ENCODE measurements at places on chromosomes 13 and 19.

- DNase-seq, result no peak
These were observed 38.4 kb downstream of the ACTN4 start for GRCh38 chr19:38685666-38686529.

- DNase-seq, result no peak
These were observed 20.7 kb downstream of the AKAP8 start for GRCh38 chr19:15358918-15359317.

DNA sequence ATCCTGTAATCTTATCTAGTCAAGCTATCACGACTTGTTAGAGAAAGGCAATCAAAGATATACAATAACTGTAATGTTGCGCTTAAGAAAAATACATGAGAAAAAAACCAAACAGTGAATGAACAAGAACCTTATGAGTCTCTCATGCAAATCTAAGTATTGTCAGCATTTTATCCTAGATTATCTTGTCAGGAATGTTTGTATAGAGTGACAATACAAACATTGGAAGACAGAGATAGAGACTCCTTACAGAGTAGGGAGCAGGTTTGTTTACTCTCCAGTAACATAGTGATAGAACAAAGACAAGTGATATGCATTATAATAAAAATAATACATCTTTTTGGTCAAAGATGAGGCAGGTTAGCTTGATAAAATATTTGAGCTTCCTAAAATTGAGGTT lies 444.8 kb downstream of the SLITRK5 start:
- no peak for DNase-seq

DNA sequence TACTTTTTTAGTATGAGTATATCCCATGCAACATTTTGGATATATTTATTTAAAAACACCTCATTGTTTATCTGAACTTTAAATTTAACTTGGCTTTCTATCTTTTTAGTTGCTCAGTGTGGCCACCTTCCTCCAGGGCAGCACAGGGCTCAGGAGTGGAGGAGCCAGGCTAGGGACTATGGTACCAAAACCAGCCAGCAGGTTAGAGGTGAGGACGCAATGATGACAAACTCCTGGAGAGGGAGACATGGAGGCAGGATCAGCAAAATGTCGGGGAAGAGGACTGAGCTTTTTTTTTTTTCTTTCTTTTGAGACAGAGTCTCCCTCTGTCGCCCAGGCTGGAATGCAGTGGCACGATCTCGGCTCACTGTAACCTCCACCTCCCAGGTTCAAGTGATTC lies 29.6 kb upstream of the CALM3 start:
- no peak for DNase-seq

GRCh38 chr19:10420444-10421239 lies at the start of gene PDE4A:
TSS of gene PDE4A (plus strand) at chr19:10420538. CDS start at chr19:10420765, 227 bp downstream.
- no peak for DNase-seq

- no peak for DNase-seq
These were observed 14.0 kb upstream of the CRTC1 start for GRCh38 chr19:18669524-18669817.

DNA sequence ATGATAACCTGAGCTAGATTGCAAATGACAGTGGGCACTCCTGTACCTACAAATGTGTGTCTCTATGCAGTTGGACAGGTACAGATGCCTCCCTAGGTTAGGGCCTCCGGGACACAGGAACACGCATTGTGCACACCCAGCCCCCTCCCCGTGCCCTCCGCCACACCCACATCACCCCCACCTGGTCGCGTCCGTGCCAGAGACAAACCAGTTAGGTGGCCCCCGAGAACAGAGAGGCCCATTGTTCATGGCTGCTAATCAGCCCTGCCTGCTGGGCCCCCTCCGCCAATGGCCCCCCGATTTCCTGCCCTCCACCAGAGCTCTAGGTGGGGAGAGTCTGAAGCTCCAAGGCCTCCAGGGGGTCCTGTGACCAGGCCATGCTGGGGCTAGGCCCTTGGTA lies 13.7 kb downstream of the NRTN start:
- no peak for DNase-seq

GRCh38 chr19:42198676-42199439 lies 18.6 kb downstream of the DEDD2 start:
- DNase-seq, result no peak

DNA sequence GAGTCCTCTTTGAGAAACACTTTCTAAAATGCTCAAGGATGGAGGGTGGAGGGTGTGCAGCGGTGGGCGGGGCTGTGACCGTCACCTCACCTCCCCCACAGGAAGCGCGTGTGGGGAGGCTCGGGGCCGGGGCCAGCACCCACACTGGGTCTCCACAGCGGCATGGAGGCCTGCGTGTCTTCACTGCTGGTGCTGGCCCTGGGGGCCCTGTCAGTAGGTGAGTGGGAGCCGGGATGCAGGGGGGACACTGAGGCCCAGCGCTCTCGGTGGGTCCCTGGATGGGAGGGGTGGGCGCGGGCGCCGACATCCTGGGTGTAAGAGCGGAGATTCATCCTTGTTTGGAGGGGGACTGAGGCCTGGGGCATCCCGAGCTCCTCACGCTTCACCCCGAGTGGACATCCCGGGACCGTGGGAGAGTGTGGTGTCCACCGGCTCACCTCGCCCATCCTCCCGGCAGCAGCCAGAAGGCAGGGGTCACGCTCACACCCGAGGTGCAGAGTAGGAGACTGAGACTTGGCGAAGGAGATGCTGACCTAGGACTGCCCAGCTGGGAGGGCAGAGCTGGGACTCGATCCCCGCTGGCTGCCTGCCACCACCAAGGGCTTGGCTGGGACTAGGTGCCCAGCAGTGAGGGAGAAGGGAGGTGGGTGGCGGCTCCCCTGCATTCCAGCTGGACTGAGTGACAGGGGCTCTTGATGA lies at the start of gene GZMM:
TSS of gene GZMM (plus strand) at position 144 of the 699 bp plus-strand sequence. CDS start at position 163, 19 bp downstream.
- DNase-seq, result peak; percentile 49

- DNase-seq, result no peak
These were observed 199.2 kb downstream of the DLEU7 start for GRCh38 chr13:50644081-50644871.

DNA sequence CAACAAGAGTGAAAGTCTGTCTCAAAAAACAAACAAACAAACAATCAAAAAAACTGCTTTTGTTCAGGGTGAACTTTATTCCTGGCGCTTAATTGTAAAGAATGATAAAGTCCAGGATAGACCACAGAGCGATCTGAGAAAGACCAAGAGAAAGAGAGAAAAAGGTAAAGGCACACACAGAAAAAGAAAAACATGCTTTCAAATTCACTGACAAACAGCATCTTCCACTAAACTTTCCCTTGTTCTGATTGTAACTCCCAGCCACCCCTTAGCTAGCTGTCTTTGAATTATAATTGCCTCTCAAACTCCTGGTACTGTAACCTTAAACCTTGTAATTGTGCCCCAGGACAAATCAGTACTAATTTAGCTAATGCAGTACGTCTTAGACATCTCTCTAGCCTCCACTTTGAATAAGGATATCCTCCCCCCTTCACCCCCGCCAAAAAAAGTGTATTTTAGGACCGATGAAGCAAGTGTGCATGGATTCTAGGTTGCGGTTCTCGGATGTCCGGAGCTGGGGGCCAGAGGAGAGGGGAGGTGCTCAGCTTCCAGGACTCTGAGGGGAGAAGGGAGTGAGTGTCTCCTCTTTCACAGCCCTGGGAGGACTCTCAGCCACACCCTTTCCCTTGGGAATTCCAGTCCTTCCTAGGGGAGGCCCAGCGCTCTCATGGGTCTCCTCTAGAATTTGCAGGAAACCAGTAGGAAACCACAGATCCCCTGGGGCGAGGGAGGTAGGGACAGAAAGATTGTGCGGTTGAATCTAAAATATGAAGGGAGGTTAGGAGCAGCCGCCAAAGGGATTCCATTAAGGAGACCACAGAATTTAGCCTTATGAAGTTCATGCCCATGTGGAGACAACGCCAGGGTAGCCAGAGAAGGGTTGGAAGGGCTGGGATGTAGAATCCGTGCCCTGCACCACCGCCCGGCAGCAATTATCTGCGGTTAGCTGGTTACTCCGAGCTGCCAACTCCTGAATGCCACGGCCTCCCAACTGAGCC lies 19.7 kb downstream of the ZNF536 start:
- no peak for DNase-seq

DNA sequence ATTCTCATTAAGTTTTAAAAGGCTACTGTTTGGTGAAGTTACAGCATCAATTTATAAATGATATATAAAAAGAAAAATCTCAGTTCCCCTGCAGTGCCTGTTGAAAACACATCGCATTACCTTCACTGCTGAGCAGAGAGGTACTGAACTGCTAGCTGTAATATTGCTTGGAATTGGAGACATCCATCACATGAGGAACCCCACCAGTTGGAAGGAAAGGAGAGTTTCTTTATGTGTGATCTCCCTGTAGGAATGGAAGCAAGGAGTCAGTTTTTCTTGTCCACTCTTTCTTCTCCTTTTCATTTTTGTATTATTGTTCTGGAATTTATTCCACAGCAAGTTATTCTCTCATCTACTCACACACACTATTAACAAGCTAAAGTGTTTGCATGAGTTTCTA lies 1586.0 kb upstream of the PRR20A start:
- no peak for DNase-seq

Measured in stimulated activated CD8-positive, alpha-beta memory T cell treated with anti-CD3 and anti-CD28 coated beads, Interleukin-4, amount 100 ng/mL, for 1 hour (primary cell).